Mesenchymal stem cell (in vitro differentiated cells and primary cell): ENCODE measurements at places on chromosomes 13 and 19.

DNA sequence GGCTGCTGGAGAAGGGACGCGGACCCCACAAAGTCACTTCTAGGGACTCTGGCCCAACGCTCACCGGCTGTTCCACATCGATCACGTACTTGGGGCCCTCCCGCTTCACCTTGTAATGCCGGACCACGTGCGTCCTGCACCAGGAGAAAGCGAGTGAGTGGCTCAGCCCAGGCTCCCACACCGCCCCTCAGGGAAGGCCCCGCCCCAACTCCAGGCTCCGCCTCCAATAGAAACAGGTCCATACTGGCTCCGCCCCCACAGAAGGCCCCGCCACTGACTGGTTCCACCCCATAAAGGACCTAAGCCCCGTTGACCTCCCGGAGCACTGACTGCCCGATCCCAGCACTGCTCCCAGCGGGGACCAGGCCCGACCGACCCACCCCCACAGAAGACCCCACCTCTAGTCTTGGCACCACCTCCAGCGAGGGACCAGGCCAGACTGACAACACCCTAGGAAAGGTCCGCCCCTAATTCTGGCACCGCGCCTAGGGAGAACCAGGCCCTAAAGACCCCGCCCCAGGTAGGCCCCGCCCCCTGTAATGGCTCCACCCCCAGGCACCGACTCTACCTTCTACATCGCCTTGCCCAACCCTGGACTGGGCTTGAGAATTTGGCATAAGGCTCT lies 11.3 kb downstream of the STAP2 start:
- DNase-seq, result peak; percentile 62

DNA sequence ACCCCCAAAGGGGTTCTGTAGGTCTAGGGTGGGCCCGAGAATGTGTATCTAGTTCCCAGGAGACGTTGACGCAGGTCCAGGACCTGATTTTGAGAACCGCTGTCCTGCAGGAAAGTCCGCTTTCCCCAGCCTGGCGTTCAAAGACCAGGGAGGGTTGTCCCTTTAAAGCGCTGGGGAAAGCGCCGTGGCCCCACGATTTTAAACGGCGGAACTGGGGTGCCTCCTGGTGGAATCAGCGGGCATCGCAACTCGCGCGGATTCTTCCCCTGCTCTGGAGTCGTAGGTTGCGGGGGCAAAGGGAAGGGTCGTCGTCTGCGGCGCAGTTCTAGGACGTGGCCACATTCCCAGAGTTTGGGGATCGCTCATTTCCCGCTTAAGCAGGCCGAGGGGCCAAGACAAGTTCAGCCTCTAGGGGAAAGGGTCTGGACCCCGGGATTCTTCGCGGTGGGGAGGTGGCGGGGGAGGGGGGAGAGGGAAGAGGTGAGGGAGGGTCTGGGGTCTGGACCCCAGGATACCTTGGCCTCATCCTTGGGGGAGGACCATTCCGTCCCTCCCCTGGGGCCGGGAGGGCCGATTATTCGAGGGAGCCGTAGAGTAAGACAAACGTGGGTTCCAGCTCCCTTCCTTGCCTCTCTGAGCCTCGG lies 7.7 kb downstream of the PNMA8B start:
- DNase-seq, result peak; percentile 78

- no peak for DNase-seq
Measured at GRCh38 chr13:43390619-43391018, 367.2 kb downstream of the DNAJC15 start.

DNA sequence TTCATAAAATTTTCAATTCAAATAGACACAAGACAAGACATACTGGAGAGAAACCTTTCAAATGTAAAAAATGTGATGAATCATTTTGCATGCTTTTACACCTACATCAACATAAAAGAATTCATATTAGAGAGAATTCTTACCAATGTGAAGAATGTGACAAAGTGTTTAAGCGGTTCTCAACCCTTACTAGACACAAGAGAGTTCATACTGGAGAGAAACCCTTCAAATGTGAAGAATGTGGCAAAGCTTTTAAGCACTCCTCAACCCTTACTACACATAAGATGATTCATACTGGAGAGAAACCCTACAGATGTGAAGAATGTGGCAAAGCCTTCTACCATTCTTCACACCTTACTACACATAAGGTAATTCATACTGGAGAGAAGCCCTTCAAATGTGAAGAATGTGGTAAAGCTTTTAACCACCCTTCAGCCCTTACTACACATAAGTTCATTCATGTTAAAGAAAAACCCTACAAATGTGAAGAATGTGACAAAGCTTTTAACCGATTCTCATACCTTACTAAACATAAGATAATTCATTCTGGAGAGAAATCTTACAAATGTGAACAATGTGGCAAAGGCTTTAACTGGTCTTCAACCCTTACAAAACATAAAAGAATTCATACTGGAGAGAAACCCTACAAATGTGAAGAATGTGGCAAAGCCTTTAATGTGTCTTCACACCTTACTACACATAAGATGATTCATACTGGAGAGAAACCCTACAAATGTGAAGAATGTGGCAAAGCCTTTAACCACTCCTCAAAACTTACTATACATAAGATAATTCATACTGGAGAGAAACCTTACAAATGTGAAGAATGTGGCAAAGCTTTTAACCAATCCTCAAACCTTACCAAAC lies 24.6 kb upstream of the ZNF431 start:
- no peak for DNase-seq

GRCh38 chr19:7442423-7442822 lies 46.4 kb downstream of the PEX11G start:
- no peak for DNase-seq

DNA sequence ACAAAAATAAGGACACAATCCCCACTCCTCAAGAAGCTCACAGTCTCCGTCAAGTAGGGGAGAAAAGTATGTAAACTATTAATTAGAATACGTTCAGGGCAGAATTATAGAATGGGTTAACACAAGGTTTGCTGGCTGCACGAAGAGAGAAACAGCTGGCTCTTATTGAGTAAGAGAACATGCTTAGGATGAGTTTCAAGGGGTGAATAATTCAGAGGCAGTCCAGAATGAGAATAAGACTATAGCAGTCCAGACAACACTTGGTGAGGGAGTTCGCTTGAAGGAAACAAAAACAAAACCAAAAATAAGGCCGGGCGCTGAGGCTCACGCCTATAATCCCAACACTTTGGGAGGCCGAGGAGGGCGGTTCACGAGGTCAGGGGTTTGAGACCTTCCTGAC lies 61.9 kb downstream of the THSD1 start:
- no peak for DNase-seq

DNA sequence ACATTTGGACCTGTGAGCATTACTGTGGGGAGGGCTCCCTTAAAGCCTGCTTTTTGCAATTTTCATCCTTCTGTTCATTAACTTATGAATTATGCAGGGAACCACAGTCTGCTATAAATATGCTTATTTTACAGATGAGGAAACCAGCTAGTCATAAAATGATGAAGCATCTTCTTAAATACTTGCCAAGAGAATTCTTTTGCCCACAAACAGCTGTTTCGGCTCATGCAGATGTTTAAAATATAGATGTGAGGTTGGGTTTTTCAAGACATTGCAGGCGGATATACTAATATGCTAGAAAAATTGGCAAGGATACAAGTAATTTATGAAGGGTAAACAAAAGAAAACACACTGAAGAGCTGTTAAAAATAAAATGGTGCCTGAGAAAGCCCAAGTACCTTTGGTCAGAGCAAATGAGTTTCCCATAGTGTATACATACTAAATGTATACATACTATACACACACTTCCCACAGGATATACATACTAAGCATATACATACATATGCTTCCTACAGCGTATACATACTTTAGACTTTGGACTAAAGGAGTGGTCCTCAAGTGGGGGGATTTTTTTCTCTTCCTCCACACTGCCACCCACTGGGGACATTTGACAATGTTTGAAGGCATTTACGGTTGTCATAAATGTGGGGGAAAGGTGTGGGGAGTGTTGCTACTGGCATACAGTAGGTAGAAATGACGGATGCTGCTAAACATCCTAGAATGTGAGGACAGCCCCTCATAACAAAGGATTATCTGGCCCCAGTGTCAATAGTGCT lies 164.9 kb upstream of the CSNK1A1L start:
- no peak for DNase-seq

DNA sequence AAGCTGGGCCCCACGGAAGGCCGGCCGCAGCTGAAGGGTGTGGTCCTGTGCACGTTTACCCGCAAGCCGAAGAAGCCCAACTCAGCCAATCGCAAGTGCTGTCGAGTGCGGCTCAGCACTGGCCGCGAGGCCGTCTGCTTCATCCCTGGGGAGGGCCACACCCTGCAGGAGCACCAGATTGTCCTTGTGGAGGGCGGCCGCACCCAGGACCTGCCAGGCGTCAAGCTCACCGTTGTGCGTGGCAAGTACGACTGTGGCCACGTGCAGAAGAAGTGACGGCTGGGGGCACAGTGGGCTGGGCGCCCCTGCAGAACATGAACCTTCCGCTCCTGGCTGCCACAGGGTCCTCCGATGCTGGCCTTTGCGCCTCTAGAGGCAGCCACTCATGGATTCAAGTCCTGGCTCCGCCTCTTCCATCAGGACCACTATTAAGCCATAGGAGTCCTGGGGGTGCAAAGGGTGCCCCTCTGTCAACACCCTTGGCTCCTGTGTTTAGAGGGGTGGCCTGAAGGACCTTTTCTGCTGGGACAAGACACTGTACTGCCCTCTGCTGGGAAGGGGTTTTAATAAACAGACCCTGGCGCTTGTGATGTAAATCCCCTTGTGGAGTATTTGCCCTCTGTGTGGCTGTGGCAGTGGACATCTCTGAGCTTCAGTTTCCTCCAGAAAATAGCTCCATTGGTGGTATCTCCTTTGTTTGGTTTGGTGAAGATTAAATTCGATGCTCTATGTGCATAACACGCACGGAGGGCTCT lies 1.9 kb downstream of the MRPS12 start:
- DNase-seq, result peak; percentile 59

- peak; percentile 99 for DNase-seq
Measured at GRCh38 chr13:105442949-105443699, 1092.3 kb downstream of the EFNB2 start.

GRCh38 chr13:90302107-90302506 lies 1045.4 kb upstream of the MIR17HG start:
- peak; percentile 23 for DNase-seq

- DNase-seq, result no peak
Measured at GRCh38 chr13:45678282-45678681, 23.8 kb upstream of the CBY2 start.

GRCh38 chr19:850221-850978 lies 1.7 kb upstream of the ELANE start:
- DNase-seq, result peak; percentile 91

GRCh38 chr13:23753458-23753857 lies 135.7 kb downstream of the MIPEP start:
- DNase-seq, result peak; percentile 62

- no peak for DNase-seq
Measured at GRCh38 chr19:5017235-5017634, 48.3 kb downstream of the KDM4B start.

- DNase-seq, result no peak
Measured at GRCh38 chr13:84303035-84303434, 420.8 kb upstream of the SLITRK1 start.

DNA sequence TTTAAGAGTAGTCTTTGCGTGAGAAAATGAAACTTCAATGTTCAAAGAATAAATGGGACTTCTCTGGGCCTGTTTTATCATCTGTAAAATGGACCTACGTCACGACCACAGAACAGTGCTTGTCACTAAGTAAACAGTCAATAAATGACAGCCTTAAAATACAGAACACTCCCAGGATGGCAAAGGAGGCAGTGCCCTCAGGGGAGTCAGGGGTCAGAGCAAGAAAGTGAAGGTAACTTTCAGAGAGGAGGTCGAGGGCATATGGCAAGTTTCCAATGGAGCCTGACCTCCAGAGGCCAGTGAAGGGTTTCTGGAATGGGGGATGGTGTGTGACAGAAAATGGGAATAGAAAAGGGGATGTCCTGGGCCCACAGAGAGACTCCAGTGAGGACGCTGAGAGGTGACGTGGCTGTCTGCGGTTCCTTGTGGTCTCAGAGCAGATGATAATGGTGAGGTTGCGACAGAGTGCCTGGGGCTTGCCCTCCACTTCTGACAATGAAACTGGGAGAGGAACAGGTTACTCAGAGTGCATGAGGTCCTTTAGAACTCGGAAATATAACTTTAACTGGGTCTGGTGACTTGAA lies 91.8 kb downstream of the UBL3 start:
- peak; percentile 18 for DNase-seq

GRCh38 chr13:43936647-43937046 lies 56.9 kb downstream of the LACC1 start:
- no peak for DNase-seq

- DNase-seq, result peak; percentile 36
Measured at GRCh38 chr13:74306496-74306895, 172.3 kb upstream of the KLF12 start.

DNA sequence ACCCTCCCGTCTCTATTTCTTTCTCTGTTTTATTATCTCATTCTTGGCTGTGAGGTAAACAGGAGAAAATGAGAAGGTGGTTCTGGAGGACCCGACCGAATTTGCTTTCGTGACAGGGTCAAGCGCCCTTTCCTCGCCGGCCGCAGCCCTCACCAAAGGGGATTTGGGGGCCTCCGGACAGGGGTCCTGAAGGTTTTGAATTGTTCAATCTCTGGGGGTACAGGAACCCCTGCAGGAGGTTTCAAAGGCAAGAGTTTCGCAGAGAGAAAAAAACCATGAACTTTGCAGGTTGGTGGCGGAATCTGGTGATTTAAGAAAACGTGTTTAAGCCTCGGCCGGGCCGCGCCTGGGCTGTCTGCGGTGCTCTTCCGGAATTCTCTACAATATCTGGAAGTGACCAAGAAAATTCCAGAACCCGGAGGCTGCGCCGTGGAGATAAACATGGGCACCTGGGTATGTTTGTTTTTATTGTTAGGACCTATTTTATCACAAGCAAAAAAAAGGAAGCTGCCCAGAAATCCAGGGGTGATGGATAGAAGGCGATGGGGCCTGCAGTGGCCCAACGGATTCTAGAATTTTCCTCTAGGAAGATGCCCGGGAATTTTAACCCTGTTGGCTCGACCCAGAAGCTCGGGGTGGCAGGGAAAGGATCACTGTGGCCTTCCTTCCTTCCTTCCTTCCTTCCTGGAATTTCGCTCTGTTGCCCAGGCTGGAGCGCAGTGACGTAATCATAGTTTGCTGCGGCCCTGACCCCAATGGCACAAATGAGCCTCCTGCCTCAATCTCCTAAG lies 14.2 kb upstream of the PTBP1 start:
- DNase-seq, result peak; percentile 47

- DNase-seq, result no peak
Measured at GRCh38 chr19:33876192-33876591, 79.5 kb downstream of the KCTD15 start.

DNA sequence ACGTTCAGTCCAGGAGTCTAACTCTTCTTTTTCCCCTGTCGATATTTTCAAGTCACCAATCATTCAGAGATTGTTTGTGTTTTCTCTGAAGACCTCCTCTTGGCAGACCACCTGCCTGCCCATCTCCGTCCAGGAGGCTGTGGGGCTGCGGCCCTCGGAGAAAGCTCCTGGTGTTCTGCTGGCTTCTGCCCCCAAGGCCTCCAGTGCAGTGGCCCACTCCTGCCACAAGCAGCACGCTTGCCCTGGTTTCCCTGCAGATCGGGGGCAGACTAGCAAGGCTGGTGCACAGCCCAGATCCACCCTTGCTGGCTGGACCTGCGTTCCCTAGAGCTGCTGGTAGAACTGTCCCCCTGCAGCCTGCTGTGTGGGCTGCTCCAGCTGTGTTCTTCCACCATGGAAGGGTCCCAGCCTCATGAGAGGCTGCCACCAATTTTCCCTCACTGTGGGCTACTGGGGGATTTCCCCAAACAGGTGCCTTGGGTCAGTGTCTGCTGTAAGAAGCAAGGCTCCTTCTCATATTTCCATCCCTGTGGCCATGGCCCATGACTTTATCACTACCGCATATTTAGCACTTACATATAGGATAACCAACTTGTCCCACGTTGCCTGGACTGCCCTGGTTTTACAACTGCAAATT lies 43.6 kb upstream of the SERP2 start:
- no peak for DNase-seq
